ENCODE measurements at places on chromosomes 3 and 15.

DNA sequence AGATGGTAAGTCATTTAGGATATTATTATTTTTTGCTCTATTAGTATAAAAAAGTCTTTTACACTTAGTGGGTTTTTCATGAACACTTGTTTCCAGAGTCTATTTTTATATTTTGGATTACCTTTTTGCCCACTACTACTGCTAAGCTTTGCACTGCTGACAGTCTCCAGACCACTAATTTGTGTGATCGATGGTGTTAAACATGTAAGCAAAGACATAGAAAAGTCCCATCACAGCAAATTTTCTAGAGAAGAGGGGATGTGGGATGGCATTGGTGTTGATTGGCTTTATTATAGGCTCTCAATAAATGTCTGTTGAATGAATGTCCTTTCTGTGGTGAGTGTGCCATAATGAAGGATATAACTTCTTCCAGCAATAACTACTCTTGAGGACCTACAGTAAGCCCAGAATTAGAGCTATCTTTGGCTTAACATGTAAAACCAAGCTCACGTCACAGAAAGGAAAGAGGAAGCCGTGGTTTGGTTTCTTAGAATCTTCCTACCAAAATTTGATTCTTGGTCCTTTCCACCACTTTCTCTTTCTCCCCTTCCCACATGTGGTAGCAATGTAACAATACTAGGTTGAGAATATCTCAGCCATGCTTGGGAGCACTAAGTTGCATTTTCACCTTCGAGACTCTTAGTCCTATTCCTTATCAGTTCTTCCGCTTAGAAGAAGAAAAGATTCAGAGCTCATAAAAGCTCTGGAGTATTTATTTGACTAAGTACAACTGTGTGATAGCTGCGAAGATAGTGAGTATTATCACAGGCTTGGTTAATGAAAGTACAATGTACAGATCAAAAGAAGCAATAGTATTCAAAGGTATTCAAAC is 90.6 kb upstream of the UMPS start:
- peak; percentile 82 for DNase-seq

- DNase-seq: no peak
Observed at GRCh38 chr3:174538151-174538550, 321.0 kb upstream of the NAALADL2 start.

DNA sequence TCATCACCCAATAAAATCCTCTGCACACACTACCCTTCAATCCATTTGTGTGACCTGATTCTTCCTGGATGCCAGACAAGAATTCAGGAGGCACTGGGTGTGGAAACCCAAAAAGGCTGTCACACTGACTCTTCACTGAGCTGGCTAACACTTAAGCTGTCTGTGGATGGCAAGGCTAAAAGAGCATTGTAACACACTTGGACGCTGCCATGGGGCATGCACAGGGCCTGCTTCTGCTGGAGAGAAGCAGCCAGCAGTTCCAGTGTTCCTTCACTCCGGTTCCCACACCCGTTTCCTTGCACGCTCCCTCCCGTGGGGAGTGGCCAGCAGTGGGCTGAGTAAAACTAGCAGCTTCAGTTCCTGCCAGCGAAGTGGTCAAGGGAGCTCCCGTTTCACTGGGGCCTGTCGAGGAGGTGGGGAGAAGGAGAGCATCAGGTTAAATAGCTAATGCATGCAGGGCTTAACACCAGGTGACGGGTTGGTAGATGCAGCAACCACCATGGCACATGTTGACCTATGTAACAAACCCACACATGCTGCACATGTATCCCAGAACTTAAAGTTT is 737.1 kb downstream of the FHIT start:
- no peak for DNase-seq

DNA sequence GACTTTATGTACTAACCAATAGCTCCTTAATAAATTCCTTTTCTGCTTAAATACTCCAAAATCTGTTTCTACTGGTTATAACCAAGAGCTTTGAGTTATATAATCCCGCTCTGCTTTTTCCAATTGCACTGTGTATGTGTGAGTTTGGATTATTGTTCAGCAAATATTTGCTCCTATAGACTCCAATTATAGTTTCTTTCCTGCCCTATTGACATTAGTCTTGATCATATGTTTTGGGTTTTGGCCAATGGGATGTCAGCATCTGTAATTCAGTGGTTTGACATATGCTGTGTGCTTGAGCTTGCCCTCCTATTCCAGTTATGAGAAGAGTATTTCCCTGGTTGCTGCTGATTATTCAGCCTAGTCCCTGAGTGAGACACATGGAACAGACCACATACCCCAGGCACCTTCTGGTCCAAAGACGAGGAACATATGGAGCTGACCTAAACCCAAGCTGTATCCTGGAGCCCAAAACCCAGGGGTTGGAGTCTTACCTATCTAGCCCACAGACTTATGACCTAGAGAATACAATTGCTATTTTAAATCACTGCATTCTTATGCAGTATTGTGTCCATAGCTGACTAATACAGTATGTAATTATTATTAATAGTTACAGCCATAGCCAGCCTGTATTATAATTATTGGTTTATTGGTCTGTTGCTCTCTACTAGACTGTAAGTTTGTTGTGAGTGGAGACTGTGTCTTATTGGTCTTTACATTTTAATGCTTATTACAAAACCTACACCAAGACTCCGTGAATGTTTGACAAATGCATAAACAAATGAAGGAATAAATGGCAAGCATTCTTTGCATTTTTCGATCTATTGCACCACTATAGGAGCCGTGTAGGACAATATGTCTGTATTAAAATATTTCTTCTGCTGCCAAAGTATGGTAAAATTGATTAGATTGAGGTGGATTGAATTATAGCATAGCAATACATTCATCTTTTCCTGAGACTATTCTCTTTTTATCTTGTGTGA is 11.7 kb upstream of the ZNF280D start:
- no peak for DNase-seq

DNA sequence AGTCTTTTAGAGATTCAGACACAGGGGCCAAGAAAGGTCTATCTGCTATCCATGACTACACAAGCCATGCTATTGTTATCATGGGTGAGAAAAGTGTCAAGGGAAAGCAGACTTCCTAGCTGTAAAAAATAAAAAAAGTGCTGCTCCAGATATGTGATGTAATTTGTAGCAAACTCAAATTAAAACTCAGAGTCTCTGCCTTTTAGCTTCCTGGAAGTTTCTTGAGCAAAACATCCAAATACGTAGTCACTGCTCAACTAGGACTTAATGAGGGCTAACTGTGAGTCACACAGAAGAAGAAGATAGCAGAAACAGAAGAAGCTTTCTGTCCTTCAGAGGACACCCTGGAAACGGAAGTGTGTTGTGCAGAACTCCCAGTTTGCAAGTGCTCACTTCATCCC is 393.4 kb upstream of the NR2F2 start:
- no peak for DNase-seq

DNA sequence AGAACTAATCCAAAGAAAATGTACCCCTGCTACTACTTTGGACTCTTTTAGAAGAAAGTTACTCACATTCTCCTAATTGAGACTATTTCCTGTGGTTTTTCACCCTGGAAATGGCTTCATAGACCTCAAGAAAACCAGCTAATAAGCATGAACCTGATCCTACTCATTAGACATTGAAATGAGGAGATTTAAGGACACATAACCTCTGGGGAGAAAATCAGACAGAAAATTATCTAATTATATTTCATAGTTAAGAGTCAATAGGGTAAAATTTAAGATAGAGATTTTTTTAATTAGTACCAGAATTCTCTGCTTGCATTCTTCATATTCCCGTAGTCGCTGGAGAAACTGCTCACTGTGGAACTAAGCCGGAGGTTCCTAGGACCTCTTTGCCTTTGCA is 114.6 kb upstream of the ACP3 start:
- no peak for DNase-seq

DNA sequence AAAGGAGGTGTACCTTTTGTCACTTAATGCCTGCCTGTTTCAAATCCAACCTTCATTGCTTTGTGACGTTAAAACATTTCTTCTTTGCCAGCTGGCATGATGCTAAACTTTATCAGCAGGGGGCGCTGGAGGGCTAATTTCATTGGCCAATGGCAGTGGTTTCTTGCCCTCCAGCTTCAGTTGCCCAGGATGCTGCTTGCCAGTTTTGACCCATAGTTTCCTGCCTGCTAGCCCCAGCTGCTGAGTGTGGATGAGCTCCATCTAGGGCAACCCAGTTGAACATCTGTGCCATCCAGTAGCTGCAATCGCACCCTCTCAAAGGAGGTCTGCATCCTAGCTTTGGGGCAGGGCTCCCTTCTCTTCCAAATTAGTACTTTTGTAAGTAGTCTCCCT is 22.1 kb downstream of the ACKR2 start:
- DNase-seq: peak; percentile 79

GRCh38 chr3:12822725-12823373 is 18.5 kb downstream of the RPL32 start:
- no peak for DNase-seq

- no peak for DNase-seq
Observed at GRCh38 chr3:44117736-44118135, 124.0 kb upstream of the TOPAZ1 start.

GRCh38 chr15:83292317-83292716 is 7.9 kb upstream of the BNC1 start:
- no peak for DNase-seq

DNA sequence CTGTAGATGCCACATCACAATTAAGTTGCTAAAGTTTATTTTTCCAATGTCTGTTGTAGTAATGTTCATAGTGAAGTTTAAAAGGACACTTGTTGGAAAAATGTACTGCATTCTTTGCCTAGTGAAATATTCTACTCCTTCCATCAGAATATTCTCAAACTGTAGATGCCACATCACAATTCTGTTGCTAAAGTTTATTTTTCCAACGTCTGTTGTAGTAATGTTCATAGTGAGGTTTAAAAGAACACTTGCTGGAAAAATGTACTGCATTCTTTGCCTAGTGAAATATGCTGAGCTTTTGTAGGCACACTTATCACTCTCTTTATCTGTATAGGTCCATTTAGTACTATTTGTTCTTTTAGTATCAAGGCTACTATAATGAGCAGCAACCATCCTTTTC is 836.1 kb downstream of the NAALADL2 start:
- DNase-seq: no peak

- DNase-seq: no peak
Observed at GRCh38 chr3:110419096-110419495, 652.5 kb upstream of the NECTIN3 start.

DNA sequence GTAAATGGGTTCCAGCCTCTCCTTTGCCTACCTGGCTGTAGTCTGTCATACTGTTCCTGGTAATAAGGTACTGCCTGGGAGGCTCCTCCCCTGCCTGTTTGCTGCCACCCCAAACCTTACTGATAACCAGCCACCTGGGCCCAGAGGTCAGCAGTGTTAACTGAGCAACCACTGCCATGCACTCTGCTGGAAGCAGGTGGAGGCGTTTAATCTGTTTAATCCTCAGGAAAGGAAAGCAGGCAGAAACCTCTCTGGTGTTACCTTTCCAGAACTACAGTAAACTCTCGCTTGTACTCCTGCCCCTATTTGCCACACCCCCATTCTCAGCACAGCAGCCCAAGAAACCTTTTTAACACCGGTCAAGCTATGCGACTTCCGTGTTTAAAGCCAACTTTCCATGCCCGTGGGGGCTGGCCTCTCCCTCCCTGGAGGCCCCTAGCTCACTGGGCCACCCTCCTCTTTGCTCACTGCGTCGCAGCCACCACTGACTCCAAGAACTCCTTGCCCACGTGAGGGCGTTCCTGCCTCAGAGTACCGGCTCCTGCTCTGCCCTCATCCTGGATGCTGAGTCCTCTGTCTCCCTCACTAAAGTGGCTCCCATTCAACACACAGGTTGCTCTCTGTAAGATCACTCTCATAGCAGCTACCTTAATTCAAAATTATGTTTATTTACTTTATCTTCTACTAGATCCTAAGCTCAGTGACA is 8.3 kb downstream of the BDH1 start:
- no peak for DNase-seq

GRCh38 chr3:54427501-54427900 is 305.1 kb downstream of the CACNA2D3 start:
- DNase-seq: no peak

- no peak for DNase-seq
Observed at GRCh38 chr3:190041333-190042041, 79.2 kb downstream of the P3H2 start.

DNA sequence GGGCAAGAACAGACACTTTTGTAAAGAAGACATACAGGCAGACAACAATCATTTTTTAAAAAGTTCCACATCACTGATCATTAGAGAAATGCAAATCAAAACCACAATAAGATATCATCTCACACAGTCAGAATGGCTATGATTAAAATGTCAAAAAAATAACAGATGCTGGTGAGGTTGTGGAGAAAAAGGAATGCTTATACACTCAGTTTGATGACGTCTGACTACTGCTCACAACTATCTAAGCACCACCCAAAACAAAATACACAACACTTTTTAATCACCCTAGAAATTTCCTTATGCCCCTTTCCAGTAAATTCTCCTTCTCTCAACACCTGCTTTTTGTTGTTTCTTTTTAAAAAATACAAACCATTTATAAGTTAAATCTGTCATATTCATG is 228.8 kb downstream of the ISL2 start:
- no peak for DNase-seq

DNA sequence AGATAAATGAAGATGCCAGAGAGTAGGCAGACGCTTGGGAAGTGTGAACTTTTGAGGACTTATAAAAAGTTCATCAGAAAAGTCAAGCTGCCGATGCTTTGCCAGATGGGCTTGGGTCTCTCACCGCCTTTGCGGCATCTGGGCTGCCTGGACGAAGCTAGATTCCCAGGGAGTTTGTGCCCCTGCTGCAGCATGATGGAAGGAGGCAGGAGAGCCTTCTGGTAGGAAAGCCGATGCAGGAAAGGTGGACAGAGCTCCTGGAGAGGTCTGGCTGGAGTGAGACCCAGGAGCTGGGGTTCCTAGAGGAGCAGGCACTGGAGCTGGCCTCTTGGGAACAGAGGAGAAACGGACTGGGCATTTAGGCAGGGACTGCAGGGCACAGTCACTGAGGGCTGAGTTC is 51.9 kb upstream of the ATP2B2 start:
- no peak for DNase-seq
